ENCODE measurements at places on chromosomes 16 and 17. TPM values are rescaled to one million over a fixed set of nuclear protein-coding genes. Genes with fewer than 3 reads are reported as not detected.

Gene DCTPP1
- polyA plus RNA-seq = 158 TPM

Gene CCDC40
- 1.0 TPM for polyA plus RNA-seq

Gene MT1M
- 0.24 TPM for polyA plus RNA-seq

Gene PLA2G15
- 9.3 TPM for polyA plus RNA-seq

Gene RAB11FIP3
- polyA plus RNA-seq = 10.9 TPM

Gene ATP1B2
- polyA plus RNA-seq = not detected

Gene C16orf87
- 6.3 TPM for polyA plus RNA-seq

Gene CHST5
- not detected for polyA plus RNA-seq

Gene HIGD1B
- polyA plus RNA-seq = not detected

Gene OR1E1
- polyA plus RNA-seq = not detected

Gene PEX12
- polyA plus RNA-seq = 2.1 TPM

Gene KRTAP1-5
- not detected for polyA plus RNA-seq

Gene TBX4
- polyA plus RNA-seq = 0.01 TPM

Gene HOXB2
- polyA plus RNA-seq = 1.3 TPM

Gene MYH1
- polyA plus RNA-seq = not detected

Gene RFNG
- polyA plus RNA-seq = 38.1 TPM

Gene RNF222
- 0.06 TPM for polyA plus RNA-seq

Gene KRTAP2-4
- polyA plus RNA-seq = not detected

Gene MYH13
- polyA plus RNA-seq = not detected

Gene ACE
- 0.04 TPM for polyA plus RNA-seq

Gene MYH2
- not detected for polyA plus RNA-seq

Gene CIBAR2
- polyA plus RNA-seq = not detected

Gene LITAFD
- not detected for polyA plus RNA-seq

Gene AANAT
- not detected for polyA plus RNA-seq

Gene TSNAXIP1
- 0.49 TPM for polyA plus RNA-seq

Gene KRTAP3-2
- polyA plus RNA-seq = not detected

Gene CSH1
- not detected for polyA plus RNA-seq

Gene TBC1D28
- not detected for polyA plus RNA-seq

Gene CSF3
- 6.2 TPM for polyA plus RNA-seq

Gene NPIPA7
- polyA plus RNA-seq = 7.6 TPM

Gene SPN
- polyA plus RNA-seq = not detected

Gene ADAD2
- not detected for polyA plus RNA-seq

Gene CDH13
- 27.3 TPM for polyA plus RNA-seq

Gene USP32
- polyA plus RNA-seq = 12.3 TPM

Gene GPR139
- polyA plus RNA-seq = not detected
